ENCODE measurements at places on chromosomes 11 and 22. TPM values are rescaled to one million over a fixed set of nuclear protein-coding genes. Genes with fewer than 3 reads are reported as not detected.
A peak's percentile ranks its signal among the peaks of the same experiment; 100 is the strongest.

The P2RY2 gene
- polyA plus RNA-seq = 3.1 TPM

DNA sequence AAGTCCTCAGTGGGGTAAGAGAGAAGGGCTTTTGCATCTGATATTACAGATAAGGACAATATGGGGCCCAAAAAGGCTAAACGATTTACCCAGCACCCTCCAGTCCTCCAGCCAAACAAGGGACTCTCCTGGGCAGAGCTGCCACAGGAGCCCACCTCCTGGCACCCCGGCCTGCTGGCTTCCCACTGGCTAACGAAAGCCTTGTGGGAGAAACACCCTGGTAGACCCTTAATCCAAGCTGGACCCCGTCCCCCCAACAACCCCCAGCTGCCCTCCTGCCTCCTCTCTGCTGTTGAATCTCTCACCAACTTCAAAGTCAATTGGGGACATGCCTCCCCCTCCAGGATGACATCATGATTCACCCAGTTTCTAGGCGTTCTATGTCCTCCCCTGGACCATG is 10.8 kb downstream of the C1QTNF6 start:
- no peaks in the 10 kb centered on the region for H3K36me3 ChIP-seq
- no peak overlapping the region for H3K4me3 ChIP-seq
- H3K27ac ChIP-seq = peak overlapping the region; percentile 48
- peaks cover 10% of the 10 kb centered on the region for H3K4me1 ChIP-seq
- no peaks in the 10 kb centered on the region for H3K27me3 ChIP-seq

GRCh38 chr11:13111813-13112130 is 102.7 kb downstream of the RASSF10 start:
- H3K4me1 ChIP-seq = no peaks in the 10 kb centered on the region
- H3K27me3 ChIP-seq = no peaks in the 10 kb centered on the region
- DNase-seq = no peak
- H3K4me3 ChIP-seq = no peak overlapping the region

- DNase-seq = no peak
- no peaks in the 10 kb centered on the region for H3K27me3 ChIP-seq
Observed at GRCh38 chr11:128727796-128728431, 34.0 kb downstream of the FLI1 start.

DNA sequence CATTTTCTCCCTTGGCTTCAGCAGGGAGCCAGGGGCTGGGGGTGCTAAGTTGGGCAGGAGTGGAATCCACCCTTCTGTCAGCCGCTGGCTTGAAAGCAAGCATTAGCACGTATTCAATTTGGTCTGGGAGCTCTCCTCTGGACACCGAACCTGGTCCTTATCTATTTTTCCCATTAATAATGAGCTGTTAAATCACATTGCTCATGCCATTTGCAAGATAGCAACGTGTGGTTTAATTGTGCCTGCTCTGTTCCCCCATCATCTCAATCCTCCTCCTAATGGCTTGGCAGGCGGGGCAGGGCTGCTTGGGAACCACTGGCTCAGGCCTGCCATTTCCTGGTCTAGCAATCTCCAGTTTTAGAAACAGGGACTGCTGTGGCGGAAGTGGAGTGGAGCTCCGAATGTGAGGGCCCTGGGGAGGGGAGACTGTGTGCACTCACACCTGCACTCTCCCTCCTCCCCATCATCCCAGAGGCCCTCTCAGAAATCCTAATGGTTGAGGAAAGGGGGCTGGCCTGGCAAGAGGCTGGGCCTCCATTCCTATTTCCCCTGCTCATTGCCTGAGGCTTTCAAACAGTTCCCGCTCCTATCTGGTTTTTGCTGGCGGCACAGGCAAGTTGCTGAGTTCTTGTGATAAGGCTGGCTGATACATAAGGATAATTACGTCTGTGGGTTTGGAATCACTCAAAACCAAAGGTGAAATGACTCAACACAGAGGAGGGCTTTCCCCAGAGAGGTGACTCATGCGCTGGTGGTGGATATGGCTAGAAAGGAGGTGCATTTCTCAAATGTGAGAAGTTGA is 201.2 kb upstream of the E2F8 start:
- H3K27me3 ChIP-seq = peaks cover 26% of the 10 kb centered on the region
- no peaks in the 10 kb centered on the region for H3K36me3 ChIP-seq
- peak; percentile 86 for DNase-seq
- H3K4me1 ChIP-seq = peaks cover 10% of the 10 kb centered on the region

DNA sequence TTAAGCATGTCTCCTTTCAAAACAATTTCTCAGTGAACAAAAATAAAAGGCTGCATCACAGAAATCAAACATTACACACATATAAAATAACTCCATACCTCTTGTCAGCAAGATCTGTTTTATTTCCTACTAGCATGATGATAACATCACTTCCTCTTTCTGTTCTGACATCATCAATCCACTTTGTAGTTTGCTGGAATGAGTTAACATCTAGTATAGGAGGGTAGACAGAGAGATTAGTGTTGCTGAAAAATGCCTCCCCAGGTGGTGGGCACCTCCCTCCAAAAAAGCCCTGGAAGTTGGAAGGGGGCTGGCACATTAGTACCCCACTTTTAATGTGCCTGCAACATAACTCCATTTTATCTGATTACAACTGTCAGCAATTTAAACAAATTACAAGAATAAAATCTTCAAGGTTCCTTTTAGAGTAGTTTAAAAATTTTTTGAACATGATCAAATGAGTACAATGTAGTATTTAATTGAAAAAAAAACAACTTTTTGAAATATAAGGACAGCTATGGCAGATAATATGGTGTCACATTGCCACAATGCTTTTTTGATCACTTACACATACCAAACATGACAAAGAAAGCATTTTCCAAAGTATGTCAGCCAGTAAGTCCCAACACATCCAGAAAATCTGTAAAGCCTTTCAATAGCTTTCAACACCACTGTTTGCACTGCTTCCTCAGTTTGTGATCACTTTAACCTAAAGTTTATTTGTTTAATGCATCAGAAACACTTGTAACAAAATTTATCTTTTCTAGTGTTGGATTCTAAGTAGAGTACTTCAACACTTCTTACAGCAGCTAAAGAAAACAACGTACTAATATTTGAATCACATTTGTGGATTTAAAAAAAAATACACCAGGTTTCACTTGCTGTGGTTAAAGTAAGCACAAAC is 44.5 kb downstream of the RAB6A start:
- no peaks in the 10 kb centered on the region for H3K4me1 ChIP-seq
- H3K36me3 ChIP-seq = peaks cover 3% of the 10 kb centered on the region
- no peak overlapping the region for H3K4me3 ChIP-seq
- DNase-seq = peak; percentile 17

The DGCR6L gene
- polyA plus RNA-seq = 42.3 TPM

- no peaks in the 10 kb centered on the region for H3K27me3 ChIP-seq
- H3K4me3 ChIP-seq = no peak overlapping the region
- no peak for DNase-seq
- H3K36me3 ChIP-seq = peaks cover 27% of the 10 kb centered on the region
Observed at GRCh38 chr11:3021125-3021524, 29.0 kb upstream of the NAP1L4 start.

The ANO9 gene
- 8.7 TPM for polyA plus RNA-seq

The CD3E gene
- polyA plus RNA-seq = 5.1 TPM

DNA sequence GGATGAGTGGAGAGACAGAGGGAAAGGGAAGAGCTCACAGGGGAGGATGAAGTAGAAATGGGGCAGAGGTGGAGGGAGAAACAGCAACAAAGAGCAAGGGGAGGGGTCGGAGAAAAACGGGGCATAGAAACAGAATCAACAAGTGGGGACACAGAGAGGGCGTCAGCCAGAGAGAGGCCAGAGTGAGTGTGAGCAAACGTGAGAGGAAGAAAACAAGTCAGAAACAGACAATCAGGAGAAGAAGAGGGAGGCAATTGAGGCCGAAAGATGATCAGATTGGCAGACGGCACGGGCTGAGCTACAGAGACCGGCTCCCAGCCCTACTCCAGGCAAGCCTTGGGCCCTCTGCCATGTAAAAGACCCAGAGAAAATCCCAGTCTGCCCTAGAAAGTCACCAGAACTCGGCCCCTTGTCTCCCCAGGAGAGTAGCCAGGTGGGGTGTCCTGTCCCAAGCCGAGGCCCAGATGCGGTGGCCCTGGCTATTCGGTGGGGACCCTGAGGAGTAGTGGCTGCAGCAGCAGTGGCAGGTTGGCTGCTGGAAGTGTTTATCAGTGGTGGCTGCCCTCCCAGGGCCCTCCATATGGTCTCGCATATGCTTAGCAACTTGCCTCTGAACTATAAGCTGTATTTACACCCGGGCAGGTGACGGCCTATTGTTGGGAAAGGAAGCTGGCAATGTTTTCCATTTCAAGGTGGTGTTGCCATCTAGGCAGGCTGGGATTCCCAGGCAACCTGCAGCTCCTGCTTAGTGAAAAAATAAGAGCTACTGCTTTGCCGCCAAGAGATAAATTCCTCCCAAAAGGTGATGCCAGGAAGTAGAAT is 14.8 kb upstream of the TSPAN18 start:
- no peaks in the 10 kb centered on the region for H3K4me1 ChIP-seq
- DNase-seq = peak; percentile 36
- H3K27ac ChIP-seq = no peak overlapping the region
- H3K4me3 ChIP-seq = no peak overlapping the region
- H3K36me3 ChIP-seq = no peaks in the 10 kb centered on the region
- H3K27me3 ChIP-seq = no peaks in the 10 kb centered on the region

The VEGFB gene
- 115 TPM for polyA plus RNA-seq

DNA sequence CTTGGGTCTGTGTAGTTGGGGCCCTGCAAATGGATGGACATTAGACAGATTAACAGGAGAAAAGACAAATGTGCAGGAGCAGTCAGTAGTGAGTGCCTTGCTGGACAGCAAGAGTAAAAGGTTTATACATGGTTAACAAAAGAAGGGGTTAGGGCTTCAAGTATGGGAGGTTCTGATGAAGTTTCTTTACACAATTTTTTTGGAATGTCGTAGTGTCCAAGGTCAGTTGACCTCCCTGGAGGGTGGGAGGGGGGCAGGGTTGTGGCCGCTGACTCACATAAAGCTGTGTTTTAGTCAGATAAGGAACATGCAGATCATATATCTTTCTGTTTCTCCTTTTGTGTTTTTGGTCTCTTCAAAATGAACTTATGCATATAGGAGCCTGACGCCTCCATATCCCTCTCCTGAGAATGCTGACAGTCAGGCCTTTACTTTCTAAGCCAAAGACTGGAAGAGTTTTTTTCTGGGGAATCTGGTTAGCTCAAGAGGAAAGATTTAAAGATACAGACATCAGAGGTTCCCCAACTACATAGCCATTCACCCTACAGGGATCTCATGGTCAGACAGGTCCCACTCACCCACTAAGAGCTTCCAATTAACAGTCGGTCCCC is 134.3 kb downstream of the NECTIN1 start:
- no peak overlapping the region for H3K27ac ChIP-seq
- H3K36me3 ChIP-seq = no peaks in the 10 kb centered on the region
- DNase-seq = no peak

GRCh38 chr11:106131998-106132397 is 54.5 kb downstream of the AASDHPPT start:
- no peak overlapping the region for H3K4me3 ChIP-seq
- no peak overlapping the region for H3K27ac ChIP-seq
- H3K36me3 ChIP-seq = no peaks in the 10 kb centered on the region
- no peaks in the 10 kb centered on the region for H3K4me1 ChIP-seq

DNA sequence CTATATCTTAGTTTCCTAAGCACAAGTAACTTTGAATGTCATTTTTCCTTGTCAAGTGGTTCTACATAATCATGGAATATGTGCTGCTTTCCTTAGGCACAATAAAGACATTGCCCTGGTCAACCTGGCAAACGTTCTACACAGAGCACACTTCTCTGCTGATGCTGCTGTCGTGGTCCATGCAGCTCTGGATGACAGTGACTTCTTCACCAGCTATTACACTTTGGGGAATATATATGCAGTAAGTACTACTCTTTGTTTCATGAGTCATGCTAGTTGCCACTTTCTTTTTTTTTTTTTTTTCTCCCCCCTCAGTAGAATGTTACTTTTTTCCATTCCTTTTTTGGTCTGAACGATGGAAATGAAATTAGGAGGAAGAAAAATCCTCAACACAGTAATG is 38.5 kb downstream of the TTC17 start:
- no peaks in the 10 kb centered on the region for H3K27me3 ChIP-seq
- H3K36me3 ChIP-seq = peaks cover 41% of the 10 kb centered on the region
- H3K4me1 ChIP-seq = peaks cover 5% of the 10 kb centered on the region
- no peak for DNase-seq
- no peak overlapping the region for H3K27ac ChIP-seq
- H3K4me3 ChIP-seq = no peak overlapping the region

The IFITM5 gene
- not detected for polyA plus RNA-seq
